ENCODE measurements at places on chromosomes 12 and 14.

GRCh38 chr14:94581127-94581999 is at the start of gene SERPINA5:
TSS of gene SERPINA5 (plus strand) at chr14:94581426. CDS start at chr14:94587363, 5,937 bp downstream.
- DNase-seq: no peak

DNA sequence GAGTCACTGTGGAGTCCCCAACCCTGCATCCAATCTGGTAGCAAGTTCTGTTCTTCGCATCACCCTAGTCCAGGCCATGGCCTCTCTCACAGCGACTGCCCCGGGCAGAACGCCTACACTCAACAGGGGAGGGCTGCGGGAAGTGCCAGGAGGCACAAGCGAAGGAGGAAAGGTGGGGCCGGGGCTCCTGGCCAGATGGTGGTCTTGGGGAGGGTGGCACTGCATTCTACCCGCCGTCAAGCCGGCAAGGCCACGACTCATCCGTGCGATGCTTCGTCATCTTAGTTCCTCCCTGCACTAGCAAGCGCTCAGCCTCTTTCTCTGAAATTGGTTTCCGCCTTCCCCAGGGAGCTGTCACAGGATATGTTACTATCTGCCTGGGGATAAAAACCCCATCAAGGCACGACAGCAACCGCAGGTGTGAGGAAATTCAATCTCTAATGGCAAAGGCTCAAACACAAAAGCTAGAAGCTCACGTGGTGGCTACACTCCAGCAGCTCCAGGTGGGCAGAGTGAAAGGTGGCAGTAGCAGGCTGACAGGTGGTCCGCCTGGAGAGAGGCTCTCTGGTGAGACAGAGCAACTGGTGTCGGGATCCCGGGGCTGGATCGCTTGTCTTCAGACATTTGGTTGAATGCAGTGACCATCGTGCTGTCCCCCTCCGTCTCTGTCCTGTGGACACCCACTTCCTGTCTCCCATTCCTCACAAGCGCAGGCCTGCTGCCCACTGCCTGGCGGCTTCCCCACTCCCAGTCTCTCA is 34.1 kb downstream of the ACADS start:
- DNase-seq: no peak

- no peak for DNase-seq
Measured at GRCh38 chr14:99401211-99401610, 79.4 kb downstream of the SETD3 start.

- no peak for DNase-seq
Measured at GRCh38 chr12:94553130-94553519, 93.5 kb upstream of the CEP83 start.

DNA sequence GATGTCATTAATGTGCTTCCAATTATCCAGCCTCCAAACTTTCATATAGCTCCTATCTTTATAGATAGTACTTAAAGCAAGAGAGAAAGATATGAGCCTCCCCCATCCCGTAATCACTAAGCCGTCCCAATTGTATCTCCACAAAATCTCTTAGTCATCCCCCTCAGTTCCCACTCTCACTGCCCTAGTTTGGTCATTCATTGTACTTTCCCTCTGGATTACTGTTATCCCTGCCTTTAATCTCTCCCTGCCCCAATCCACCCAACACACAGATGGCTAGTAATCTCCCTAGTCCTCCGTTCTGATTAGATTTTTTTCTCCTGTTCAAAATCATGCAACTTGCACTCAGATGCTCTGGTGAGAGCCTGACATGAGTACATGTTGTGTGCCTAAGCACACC is 5.4 kb upstream of the BCAT1 start:
- DNase-seq: no peak

GRCh38 chr14:22494486-22495135 is 94.4 kb downstream of the DAD1 start:
- DNase-seq: no peak

DNA sequence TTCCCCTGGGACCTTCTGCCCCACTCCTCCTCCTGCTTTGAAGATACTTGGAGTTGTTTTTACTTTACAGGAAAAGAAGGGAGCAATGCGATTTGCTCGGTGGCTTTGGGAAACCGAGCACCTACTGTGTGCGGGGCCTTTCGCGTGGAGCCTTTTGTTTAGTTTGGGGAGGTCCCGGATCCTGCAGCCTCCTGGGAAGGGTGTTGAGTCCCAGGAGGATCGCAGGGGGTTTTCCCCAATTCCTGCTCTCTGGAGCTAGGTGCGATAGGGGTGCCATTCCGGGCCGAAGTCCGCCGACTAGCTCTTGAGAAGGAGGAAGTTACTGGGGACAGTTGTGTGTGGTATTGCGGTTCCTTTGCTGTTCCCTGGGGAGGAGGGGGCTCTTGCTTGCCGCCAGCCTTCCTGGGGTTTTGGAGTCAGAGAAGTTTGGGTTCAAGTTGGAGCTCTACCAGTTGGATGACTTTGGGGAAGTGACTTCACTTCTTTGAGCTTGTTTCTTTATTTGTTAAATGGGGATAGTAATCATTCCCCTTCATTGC is 1.1 kb downstream of the BRI3BP start:
- DNase-seq: no peak

- no peak for DNase-seq
Measured at GRCh38 chr12:53224061-53224896, 7.7 kb downstream of the RARG start.

- DNase-seq: no peak
Measured at GRCh38 chr12:11162502-11162901, 8.5 kb upstream of the SMIM10L1 start.

DNA sequence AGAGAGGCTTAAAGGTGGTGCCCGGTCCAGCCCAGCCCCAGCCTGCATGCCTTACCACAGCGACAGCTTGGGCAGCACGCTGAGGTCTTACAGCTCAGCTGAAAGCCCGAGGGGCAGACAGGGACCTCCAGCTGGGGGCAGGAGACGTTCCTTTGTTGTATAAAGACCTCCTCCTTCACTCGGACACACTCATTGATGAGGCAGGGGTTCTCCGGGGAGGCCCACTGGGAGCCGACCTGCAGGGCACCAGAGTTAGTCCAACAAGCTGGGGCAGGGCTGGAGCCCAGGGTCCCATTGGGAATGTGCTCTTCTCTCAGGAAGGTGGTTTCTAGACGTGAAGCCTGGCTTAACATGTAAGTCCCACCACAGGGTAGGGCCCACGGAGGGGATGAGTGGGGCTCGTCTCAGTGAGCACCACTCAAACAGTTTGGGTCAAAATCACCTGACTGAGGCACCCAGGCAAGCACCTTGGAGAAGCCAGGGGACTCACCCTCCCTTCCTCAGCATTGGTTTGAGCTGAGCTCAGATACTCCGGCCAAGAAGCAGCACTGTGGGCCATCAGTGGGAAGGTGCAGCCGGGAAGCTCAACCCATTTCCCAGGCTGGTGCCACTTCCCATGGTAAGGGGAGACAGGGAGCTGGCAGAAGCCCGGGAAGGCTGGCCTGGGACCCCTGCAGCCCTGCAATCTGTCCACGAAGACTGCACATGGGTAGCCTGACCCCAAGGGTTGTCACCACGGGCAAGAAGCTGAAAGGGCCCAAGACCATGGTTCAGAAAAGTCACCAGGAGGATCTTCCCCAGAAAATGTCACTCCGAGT is 24.3 kb upstream of the ANO2 start:
- no peak for DNase-seq

DNA sequence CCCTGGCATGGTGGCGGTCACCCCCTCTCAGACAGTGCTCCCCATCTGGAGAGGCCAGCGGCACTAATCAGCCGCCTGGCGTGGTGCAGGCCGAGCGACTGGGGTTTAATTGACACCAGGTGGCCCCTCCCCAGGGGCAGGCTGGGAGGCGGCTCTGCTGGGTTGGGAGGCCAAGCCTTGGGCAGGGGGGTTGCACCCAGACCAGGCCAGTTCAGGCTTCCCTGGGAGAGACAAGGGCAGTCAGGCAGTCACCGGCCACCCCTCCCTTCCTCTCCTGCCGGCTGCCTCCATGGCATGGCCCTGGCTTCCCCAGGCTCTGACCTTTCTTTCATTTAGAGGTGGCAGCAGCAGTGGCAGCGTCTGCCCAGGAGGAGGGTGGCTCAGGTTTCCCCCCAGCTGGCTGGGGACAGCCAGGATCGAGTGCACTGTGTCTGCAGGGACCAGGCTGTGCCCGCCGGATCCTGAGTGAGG is 78.1 kb upstream of the NOS1 start:
- DNase-seq: no peak

DNA sequence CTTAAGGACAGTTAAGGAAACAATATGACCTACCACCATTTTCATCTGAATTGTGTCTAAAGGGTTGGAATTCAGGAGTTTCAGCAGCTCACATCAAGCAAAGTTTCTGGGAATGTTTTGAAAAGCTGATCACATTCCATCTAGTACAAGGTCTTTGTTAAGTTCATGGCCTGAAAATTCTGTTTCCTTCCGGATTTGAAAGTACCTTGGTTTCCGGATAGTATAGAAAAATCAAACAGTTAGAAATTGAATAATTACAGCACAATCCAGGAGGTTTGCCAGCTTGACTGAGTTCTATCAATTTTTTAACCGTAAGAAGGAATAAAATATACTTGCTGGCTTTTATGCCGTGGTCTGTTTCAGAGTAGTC is 136.5 kb downstream of the HMGA2 start:
- DNase-seq: no peak

DNA sequence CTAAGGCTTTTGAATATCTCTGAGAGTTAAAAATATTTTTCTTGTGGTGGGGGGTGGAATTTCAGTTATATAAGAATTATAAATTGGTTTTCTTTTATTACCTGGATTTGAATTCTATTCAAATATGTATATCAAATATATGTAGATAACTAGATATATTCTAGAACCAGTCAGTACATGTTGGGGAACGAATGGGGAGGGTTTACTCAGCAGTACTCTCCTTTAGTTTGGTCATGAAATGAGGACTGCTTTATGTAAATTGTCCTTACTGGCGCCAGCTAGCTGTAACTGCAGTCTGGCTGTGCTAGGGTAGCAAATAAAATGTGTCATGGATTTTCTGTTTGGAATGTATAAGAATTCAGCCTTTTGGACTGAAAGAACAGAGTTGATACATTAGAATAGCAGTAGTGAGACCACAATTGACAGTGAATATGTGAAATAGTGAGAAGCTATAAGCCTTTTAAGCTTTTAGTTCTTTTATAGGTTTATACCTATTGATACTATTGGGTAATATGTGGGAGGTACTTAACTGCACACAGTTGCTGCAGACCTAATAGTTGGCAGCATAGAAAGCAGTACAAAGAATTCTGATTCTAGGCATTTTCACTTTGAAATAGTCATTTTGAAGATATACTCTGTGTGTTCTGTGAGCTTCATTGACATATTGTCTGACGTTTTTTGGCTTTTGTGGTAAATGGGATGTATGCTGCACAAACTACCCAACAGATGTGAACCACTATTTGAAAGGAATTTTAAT is 29.0 kb downstream of the ATF7IP start:
- peak; percentile 55 for DNase-seq

DNA sequence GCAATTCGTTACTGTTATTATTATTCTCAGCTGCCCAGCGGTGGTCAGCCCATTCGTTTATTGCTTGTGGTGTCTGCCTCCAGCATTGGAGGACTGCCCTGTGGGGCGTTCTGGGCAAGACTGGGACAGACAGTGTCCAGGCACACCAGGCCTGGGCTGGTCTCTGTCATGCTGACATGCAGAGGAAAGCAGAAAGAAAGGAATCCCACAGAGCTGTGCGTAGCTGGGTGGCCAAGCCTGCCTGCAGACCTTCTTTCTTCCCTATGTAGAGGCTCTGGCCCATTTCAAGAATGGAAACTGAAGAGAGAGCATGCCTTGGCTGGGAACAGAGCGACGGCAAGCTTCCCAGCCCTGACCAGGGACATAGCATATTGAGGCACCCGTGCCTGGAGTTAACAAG is 525.3 kb upstream of the TBX3 start:
- DNase-seq: no peak

DNA sequence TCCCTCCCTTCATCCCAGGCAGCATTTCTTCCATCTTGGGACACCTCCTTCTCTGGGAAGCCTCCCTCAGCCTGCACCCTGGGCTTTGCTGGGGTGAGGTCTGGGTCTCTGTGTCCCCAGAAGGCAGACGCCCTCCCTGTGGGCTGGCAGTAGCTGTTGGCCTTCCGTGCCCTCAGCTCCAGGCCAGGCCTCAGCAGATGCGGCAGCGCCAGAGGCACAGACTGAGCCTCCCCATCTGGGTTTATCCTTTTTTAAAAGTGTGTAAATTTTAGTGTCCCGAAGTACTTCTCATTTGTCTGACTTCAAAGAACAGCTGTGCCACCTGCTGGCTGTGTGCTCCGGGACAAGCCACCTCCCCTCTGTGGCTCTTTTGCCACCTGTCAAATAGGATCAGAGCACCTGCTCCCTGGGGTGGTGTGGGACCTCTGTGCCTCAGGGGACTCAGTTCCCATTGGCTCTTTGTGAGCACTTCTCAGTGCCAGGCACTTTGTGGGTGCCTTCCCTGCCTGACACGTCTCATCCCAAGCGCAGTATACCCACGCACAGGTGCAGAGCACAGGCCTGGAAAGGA is 11.1 kb downstream of the EXOC3L4 start:
- no peak for DNase-seq

DNA sequence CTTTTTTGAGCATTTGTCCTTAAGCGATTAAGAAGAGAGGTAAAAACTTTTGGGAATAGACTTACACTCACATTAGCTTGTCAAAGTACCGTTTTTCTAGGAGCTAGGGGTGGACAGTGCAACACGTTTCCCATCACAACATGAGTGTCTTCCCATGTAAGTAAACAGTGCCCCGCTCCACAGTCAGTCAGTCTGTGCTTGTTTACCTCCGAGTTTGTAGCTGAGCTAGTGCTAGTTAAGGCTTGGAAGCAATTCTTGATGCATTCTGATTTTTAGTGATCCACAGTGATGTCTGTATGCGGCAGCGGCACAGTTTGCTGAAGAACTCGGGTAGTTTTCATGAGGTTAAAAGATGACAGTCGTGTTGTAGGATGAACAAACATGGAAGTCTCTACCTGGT is 941 bp downstream of the ZDHHC17 start:
- DNase-seq: no peak

DNA sequence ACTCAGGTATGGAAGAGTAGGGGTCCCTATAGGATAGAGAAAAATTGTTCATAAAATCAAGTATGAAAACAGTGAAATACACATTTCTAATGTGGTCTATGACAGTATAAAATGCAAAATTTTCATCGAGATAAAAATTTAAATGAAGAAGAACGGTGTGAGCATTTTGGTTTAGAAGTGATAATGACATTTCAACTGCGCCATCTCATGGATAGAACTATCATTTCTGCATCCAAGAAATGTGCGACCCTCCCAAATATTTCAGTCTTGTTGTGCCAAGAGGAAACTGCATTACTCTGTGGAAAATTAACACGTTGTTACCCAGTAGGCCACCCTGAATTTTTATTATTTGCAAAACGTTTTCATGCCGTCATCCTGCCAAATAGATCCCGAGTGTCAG is 108.8 kb downstream of the CRACR2A start:
- DNase-seq: no peak

GRCh38 chr14:93462479-93462878 is 31.7 kb downstream of the UNC79 start:
- DNase-seq: no peak

GRCh38 chr12:67754933-67755697 is 106.6 kb downstream of the DYRK2 start:
- no peak for DNase-seq

All from hindlimb muscle (tissue), 1 donor.